Fibroblast of skin of scalp (primary cell): ENCODE measurements at places on chromosomes 1 and 21.

DNA sequence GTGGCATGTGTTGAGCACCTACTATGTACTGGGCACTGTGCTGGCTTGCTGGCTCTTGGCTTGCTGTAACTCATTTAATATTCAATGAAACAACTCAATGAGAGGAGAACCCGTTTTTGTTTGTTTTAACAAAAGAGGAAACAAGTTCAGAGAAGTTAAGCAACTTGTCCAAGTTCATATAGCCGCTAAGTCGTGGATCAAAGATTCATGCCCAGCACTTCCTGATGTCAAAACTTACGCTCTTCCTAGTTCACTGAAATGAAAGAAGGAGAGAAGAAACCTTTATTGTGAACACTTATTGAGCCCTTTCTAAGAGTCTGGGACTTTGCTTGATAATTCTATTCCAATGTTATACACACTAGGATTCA lies 475.9 kb downstream of the PTPRU start:
- no peak for DNase-seq

DNA sequence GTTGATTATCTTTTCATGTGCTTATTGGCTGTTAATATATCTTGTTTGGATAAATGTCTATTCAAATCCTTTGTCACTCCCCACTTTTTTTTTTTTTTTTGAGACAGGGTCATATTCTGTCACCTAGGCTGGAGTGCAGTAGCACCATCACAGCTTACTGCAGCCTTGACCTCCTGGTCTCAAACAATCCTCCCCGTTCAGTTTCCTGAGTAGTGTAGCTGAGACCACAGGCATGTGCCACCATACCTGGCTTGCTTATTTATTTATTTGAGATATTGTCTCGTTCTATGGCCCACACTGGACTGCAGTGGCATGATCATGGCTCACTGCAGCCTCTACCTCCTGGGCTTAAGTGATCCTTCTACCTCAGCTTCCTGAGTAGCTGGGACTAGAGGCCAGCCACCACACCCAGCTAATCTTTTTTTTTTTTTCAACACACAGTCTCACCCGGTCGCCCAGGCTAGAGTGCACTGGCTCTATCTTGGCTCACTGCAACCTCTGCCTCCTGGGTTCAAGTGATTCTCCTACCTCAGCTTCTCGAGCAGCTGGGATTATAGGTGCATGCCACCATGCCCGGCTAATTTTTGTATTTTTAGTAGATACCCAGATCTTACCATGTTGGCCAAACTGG lies 13.9 kb upstream of the MYCL start:
- DNase-seq, result no peak

GRCh38 chr1:42137766-42138165 lies 15.4 kb upstream of the GUCA2B start:
- no peak for DNase-seq

DNA sequence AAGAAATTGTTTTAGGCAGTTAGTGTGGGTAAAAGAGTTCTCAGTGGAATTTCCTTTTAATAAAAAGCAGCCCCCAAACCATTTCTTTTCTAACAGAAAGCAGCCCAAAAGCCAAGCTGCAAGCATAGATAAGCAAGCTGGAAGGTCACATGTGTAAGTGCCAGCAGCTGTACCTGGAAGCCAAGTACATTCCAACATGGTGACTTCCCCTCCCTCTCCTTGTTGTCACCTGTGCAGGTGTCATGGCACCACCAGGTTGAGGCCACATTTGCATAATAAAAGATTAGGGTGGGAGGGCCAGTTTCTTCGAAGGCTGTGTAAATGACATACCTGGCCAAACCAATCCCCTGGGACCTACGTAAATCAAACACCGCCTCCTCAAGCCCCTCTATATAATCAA lies 240.3 kb upstream of the RAB4A start:
- DNase-seq, result no peak

DNA sequence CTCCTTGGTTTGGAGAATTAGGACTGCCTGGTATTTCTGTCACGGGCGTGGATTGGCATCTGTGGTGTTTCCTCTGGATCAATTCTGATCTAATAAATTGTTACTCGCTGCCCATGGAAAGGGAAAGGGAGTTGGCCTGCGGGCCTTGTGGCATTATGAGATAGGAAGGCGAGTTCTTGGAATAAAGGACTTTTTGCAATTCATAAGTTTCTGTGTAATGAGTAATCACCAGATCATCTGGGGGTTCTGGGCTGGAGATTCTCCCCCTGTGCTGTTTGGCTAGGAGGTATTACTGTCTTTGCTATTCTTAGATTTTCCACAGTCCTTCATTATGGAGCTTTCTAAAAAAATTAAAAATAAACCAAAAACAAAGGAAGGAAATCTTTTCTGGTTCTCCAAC lies 315.9 kb downstream of the CAMTA1 start:
- peak; percentile 47 for DNase-seq

DNA sequence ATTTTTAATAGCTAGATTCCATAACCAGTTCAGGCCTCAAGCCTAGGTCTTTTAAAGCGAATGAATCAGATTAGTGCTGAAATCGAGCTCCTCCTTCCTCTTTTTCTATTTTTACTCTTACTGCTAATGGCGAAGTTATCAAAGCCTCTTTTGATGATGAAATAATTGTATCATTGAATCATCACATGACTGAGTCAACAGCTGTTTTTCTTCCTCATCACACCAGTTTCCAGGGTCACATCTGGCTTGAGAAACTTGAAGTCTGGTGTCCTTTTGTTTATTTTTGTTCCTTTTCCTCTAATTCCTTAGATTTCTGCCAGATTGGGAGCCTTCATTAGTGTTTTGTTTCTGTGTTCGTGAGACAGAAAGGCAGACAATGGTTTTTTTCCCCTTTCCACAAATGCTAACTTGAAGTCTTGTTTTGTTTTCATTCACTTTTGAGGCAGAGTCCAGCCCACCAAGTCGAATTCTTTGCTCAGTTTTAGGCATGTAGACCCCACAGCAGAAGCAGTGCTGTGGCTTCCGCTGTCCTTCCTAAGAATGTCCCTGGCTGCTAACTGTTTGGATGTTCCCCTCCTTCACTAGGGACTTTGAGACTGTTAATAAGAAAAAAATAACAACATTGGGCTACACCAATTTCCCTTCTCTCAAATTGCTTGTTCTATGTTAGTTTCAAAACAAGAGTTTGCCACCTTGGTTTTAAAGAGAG lies 51.9 kb upstream of the FMOD start:
- DNase-seq, result peak; percentile 87

GRCh38 chr1:61518670-61519400 lies 206.1 kb downstream of the TM2D1 start:
- DNase-seq, result no peak

DNA sequence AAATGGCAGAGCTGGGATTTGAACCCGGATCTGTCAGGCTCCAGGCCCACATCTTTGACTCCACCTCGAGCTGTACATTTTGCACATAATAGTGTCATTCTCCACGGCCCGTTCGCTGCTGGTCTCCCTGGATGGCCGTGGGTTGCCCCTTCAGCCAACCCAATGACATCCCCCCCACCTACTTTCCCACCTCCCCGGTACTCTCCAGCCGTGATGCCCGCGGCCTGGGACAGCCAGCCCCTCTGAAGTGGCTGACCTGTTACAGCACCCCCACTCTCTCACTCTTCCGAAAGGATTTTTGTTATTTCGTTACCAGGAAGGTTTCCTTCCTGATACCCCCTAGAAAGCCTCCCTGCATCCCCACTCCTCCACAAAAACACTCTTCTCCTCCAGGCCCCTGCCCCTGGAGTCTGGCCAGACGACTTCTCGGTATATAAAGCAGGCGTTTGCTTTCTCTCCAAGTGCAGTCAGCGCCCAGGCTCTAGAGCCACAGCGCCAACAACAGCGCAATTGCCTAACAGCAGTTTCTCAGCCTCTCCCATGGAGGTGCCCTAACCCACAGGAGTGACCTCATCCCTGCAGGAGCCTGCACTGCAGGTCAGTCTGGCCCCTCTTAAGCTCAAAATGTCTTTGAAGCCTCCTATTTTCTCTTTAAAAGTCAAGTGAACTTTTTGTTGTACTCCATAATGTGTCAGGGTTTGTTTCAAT lies 14.5 kb upstream of the GJB5 start:
- DNase-seq, result no peak

DNA sequence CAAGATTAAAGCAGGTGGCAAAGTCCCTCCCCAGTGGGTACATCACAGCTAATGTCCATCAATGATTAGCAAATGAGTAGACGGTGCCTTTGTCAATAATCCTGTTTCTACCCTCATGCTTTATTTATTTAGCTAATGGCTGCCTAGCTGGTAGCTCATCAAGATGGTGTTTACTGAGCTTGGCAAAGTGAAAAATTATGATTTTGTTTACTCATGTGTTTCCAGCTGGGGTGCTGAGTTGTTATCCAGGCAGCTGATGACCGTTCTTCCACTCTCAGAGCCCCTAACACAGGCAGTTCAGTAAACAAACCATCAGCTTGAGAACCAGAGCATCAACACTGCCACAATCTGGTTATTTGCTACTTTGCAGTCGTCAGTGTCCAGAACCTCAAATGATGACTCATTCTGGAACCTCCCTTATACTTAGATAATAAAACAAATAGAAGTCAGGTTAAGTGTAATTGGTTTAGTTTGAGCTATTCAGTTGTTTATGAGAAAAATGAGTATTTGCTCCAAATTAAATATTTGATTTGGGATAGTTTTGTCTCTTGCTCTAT lies 163.9 kb downstream of the ST6GALNAC5 start:
- peak; percentile 38 for DNase-seq

GRCh38 chr1:115479055-115479482 lies 141.0 kb upstream of the NGF start:
- no peak for DNase-seq

- DNase-seq, result no peak
These were observed 11.9 kb downstream of the NIPAL3 start for GRCh38 chr1:24427545-24427862.

GRCh38 chr1:186900539-186901237 lies 71.9 kb downstream of the PLA2G4A start:
- no peak for DNase-seq

GRCh38 chr1:185722098-185722497 lies 12.1 kb upstream of the HMCN1 start:
- no peak for DNase-seq

GRCh38 chr1:68470388-68470970 lies 20.7 kb upstream of the RPE65 start:
- DNase-seq, result peak; percentile 19

- DNase-seq, result peak; percentile 58
These were observed at the start of gene KCNK2 for GRCh38 chr1:215082532-215083382. Gene KCNK2 (plus strand): TSS chr1:215082737. CDS start chr1:215083386, 649 bp downstream.

GRCh38 chr1:201694608-201695335 lies 134.2 kb upstream of the IPO9 start:
- no peak for DNase-seq

DNA sequence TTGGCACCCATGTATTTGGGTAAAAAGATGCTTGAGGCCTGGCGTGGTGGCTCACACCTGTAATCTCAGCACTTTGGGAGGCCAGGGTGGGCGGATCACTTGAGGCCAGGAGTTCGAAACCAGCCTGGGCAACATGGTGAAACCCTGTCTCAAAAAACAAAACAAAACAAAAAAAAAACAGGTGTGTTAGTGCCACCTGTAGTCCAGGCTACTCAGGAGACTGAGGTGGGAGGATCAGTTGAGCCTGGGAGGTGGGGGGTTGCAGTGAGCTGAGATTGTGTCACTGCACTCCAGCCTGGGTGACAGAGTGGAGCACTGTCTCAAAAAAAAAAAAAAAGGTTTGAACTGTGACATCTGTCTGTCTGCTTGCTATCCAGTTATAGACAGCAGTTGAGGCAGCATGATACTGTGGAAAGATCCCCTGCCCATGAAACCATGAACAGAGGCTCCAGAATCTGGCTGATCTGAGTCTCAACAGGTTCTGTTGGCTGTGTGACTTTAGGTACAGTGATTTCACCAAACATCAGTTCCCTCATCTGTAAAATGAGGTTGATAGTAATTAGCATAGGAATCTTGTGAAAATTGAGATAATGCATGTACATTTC lies 5.7 kb downstream of the DYRK1A start:
- DNase-seq, result no peak

- DNase-seq, result no peak
These were observed 110.7 kb downstream of the SIPA1L2 start for GRCh38 chr1:232519186-232519585.

- no peak for DNase-seq
These were observed 220.8 kb downstream of the SLC35F3 start for GRCh38 chr1:234125283-234125682.

GRCh38 chr21:22096314-22096713 lies 1098.1 kb downstream of the NCAM2 start:
- no peak for DNase-seq

DNA sequence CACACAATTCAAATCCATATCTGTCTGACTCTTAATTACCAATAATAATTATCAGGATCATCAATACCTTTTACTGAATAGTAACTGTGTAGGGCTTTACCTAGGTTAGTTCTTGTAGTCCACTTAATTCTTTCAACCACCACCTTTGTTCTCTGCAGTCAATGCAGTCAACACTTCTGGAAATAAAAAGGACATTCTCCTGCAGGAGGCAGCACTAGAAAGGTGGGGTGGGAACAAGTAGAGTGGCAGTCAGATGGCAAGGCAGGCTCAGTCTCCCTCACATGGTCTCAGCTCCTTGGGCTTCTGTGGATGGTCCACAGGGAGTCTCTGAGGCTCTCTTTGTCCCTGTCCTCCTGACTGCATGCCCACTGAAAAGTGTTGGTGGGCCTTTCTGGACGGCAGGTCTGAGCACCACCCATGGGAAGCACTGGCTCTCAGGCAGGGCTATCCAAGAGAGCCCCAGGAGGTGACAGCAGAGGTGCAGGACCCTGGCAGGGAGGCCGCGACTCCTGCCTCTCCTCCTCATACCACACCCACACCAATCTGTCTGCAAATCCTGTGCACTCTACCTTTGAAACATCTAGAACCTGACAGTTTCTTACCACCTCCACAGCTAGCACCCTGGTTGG lies 237.3 kb downstream of the FOXD2 start:
- no peak for DNase-seq

- DNase-seq, result peak; percentile 78
These were observed 15.0 kb upstream of the S100B start for GRCh38 chr21:46619846-46620245.

GRCh38 chr1:163331116-163331515 lies 9.4 kb downstream of the NUF2 start:
- DNase-seq, result no peak

DNA sequence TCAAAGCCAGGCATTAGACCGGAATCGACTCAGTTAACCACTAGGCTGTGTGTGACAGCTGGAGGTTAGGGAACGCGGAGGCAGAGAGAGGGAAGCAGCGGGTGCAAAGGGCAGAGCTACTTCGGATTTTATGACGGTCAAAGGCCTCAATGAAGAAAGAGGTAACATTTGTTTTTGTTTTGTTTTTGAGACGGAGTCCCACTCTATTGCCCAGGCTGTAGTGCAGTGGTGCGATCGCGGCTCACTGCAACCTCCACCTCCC lies 276.8 kb upstream of the GREM2 start:
- DNase-seq, result no peak

DNA sequence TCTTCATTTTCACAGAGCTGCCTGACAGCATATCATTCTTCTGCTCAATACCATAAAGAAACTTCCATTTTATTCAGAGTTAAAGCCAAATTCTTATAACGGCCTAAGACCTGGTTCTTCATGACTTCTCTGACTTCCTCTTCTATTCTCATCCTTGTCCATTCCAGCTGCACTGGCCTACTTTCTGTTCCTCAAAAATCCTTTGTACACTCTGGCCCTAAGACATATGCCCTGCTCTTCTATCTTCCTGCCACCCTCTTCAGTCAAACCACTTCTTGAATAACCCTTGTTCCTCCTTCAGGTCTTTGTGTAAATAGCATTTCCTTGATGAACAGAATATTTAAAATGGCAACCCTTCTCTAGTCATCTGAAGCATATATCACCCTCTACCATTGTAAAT lies 1338.7 kb upstream of the ADGRL2 start:
- no peak for DNase-seq
